NCI-H1048 (cell line): ENCODE measurements at places on chromosomes 12 and 14.
A peak's percentile ranks its signal among the peaks of the same experiment; 100 is the strongest.

DNA sequence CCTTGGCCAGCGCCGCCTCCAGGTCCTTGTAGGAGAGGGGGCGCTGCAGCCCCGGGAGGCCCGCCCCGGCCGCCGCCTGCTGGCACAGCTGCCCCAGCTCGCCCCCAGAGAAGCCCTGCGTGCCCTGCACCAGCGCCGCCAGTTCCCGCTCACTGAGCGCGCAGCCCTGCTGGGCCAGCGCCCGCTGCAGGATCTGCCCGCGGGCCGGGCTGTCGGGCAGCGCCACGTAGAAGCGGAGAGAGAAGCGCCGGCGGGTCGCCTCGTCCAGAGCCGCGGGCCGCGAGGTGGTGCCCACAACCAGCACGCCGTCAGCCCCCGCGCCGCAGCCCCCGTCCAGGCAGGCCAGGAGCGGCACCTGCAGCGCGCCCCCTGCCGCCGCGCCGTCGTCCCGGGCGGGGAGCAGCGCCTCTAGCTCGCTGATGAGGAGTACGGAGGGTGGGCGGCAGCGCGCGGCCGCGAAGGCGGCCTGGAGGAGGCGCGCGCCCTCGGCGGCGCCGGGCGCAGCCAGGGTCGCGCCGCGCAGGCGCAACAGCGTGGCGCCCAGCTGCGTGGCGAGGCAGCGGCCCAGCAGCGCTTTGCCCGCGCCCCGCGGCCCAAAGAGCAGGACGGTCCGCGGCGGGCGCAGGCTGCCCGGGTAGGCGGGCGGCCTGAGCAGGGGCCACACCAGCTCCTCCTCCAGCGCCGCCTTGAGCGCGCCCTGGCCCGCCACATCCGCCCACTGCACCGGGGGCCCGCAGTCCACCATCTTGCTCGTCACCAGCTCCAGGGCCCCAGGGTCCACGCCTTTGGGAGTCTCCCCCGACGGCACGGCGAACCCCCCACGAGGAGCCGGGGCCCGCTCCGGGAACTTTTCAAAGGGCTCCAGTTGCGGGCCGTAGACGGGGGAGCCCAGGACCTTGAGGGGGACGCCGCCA lies 27.7 kb downstream of the FIGNL2 start:
- peak; percentile 14 for DNase-seq

- no peak for DNase-seq
Observed at GRCh38 chr14:69046476-69046860, 67.4 kb upstream of the ACTN1 start.

DNA sequence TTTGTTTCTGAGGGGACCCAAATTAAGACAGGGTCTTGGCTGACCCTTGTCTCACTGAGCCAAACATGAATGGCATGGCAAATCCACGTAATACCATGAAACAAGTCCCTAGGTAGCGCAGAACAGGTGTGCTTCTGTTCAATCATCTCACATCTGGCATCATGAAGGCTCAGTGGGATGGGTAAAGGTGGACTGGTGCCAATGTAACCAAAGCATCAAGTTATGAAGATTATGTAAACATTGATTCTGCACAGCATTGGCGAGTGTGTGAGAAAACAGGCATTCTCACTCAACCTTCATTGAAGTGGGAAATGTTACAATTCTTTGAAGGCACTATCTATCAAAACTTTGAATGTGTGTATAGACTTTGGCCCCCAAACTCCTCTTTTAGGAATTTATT lies 41.9 kb downstream of the PTGER2 start:
- no peak for DNase-seq

GRCh38 chr12:69064734-69065443 lies 131.9 kb upstream of the CPM start:
- no peak for DNase-seq

GRCh38 chr14:39015360-39015961 lies 87.6 kb downstream of the SEC23A start:
- no peak for DNase-seq

DNA sequence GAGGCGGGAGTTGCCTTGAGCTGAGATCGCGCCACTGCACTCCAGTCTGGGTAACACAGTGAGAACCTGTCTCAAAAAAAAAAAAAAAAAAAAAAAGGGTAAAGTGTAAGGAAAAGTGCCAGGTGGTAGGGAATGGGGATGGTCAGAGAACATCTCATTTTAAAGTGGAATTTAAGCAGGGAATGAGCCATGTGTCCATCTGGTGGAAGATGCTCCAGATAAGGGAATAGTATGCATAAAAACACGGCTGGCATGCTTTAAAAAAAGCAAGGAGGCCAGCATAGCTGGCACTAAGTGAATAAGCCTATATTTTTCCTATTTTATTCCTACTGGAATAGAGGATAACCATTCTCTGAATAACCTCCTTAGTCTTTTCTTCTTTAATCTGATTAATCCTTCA lies 33.7 kb downstream of the FAM186A start:
- no peak for DNase-seq

DNA sequence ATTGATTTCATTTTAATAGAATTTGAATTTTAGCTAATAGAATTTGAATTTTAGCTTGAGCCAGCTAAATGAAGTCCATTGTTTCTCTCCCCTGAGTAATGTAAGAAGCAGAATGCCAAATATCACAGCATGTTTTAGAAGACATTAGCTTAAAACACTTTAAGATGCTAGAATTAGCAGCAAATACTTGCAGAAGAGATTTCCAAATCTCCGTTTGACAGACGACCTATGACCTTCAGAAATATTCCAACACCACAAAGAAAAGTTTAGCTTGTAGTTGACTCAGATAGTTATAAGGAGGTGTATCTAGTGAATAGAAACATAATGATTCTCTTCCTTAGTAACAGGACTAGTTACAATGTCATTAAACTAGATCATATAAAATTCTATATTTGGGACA lies 51.7 kb upstream of the MYF6 start:
- DNase-seq: no peak

DNA sequence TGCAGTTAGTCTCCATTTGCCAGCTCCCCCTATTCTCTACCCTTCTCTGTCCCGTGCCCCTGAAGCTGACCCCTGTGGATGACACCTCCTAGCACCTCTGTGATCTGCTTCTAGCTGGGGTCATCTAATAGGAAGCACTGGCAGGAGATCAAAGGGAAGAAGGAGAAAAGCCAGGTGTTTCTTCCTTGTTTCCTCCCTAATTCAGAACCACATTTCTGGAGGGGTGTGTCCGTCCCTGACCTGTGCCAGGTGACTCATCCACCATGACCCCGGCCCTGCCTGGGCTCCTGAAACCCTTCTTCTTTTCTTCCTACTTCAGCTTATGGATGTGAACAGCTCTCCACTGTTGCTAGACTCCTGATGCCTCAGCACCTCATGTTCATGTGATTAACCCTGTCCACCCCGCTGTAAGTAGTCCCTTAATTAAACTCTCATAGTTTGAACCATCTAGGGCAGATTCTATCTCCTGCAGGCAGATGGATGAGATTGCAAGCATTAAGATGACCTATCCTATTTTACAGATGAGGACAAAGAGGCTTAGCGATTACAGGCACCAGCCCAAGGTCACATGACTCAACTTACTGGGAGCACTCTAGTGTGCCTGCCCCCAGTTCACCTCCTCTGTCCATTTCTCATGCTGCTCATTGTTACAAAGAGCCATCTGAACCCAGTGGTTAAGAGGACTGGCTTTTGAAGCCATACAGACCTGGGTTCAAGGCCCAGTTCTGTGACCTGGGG lies 770.5 kb downstream of the MED13L start:
- no peak for DNase-seq

DNA sequence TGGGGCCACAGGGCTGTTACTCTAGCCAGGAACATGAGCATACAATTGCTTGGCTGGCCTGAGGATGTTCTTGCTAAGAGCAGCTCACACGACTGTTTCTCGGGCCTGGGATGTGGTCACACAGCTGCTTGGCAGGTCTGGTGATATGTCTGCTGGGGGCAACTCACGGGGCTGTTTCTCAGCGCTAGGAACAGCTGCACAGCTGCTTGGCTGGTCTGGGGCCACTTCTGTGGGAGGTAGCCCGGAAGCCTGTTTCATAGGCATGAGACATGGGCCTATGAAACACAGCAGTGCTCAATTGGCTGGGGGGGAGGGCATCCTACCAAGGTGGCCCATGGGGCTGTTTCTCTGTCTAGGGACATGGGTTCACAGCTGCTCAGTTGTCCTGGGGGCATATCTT lies 73.4 kb upstream of the DDHD1 start:
- no peak for DNase-seq

DNA sequence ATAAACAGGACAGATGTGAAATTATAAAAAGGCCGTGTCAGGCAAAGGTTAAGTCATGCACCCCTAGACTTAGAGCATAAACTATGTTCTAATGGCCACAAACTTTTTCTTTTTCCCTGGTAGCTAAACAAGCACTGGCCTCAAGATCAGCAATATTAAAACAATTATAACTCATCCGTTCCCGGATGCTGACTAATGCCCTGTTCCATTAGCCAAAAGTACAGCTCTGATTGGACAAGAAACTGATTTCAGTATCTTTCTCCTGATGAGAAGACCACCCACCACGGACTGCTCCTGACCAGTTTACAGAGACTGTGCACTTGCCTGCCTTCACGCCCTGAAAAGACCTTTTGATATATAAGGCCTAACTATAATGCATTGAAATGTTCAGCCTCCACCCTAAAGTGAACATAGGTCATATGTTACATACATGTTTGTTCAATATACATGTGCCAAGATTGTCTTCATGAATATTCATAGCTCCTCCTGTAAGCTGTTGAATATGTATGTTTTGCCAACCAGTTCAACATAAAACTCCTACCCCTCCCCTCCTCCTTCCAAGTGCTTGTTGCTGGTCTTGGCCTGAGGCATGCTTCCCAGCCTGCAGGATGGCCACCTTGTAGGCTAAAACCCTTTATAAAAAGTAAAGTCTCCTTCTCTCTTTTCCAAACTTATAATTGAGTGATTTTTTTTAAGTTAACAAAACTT lies 162.0 kb downstream of the IPO8 start:
- DNase-seq: no peak

DNA sequence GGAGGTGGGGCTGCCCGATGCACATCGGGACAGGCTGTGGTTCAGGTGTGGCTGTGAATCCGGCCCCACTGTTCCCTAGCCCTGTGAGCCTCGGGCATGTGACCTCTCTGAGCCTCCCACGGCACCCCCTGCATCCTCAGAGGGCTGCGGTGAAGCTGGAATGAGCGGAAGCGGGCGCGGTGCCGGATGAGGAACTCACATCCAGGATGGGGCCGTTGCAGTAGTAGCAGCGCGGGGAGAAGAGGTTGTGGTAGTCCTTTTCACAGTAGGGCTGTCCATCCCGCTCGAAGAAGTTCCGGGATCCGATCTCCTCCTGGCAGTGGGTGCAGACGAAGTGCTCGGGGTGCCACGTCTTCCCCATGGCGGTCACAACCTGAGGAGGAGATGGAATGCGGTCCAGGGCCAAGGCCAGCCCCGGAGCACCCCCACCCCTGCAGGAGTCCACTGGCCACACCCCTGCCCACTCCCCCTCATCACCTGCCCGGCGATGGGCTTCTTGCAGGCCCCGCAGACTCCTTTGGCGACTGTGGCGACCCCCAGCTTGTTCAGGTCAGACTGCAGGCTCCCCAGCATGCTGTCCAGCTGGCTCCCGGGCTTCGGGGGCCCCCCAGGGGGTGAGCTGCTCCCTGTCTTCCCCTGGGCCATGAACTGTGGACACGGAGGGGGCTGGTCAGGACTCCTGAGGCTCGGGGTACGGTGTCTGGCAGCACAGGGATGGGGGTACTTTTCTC lies 13.9 kb upstream of the RPLP0 start:
- no peak for DNase-seq

DNA sequence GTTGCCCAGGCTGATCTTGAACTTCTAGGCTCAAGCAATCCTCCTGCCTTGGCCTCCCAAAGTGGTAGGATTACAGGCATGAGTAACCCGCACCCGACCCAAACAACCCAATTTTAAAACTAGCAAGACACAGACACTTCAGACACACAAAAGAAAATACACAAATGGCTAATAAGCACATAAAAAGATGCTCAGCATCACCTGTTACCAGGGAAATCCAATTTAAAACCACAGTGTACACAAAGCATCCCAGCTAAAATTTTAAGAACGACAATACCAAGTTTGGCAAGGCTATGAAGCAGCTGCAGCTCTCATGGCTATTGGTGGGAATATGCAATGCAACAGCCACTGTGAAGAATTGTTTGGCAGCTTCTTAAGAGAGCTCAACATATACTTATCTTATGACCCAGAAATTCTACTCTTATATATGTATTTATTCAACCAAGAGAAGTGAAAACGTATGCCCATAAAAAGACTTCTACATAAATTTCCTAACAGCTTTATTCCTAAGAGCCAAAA lies 42.0 kb downstream of the BDKRB1 start:
- no peak for DNase-seq

DNA sequence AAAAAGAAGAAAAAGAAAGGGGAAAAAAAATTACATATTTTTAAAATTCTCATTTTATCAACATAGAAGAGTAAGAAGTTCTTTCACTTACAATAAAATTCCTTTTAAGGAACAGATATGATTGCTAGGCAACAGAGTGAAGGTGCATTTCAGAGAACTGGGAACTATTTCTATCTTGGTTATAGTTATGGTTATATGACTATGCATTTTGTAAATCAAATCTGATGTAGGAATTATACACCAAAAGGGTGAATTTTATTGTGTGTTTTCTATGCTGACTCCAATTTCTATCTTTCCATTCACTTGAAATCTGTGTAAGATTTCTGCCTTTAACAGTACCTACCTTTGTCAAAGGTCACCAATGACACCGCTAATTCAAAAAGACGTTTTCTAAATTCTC lies 50.1 kb downstream of the HNRNPC start:
- DNase-seq: no peak

DNA sequence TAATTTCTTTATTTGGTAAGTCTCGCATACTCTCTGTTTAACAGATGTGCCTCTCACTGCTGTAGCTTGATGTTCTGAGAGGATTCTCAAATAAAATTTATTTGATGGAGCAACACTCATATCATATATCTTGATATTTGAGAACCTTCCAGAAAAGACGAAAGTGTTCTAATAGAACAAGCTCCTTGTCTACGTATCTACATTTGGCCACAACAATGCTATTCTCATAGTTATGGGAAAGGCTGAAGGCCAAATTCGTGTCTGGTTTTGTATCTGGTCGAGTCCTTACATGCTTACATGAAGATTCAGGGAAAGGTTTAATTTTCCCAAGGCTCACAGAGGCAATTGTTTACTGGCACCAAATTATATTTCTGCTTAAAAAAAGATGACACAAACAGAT lies 186.7 kb upstream of the SLC38A2 start:
- DNase-seq: no peak

- DNase-seq: no peak
Observed at GRCh38 chr12:129185855-129186254, 332.6 kb downstream of the GLT1D1 start.
